ENCODE measurements at places on chromosomes 16 and 17.
A peak's percentile ranks its signal among the peaks of the same experiment; 100 is the strongest.

DNA sequence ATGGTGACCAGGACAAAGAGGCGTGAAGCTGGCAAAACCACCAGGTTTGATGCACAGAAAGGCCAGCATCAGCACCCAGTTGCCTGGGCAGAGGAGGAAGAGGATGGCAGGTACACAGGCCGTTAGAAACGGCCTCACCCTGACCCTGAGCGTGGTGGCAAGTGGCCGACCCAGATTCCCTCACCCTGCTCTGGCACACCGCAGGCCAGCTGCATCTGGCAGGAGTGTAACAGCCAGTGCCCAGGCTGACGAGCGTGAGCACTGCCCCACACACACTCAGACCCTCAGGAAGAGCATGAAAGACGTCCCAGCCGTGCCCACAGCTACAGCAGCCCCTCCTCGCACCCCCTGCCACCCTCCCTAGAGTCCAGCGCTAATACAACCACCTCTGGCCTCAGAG, 82.0 kb downstream of the ANKRD11 start:
- DNase-seq = no peak

GRCh38 chr16:87550495-87550961, 51.8 kb upstream of the JPH3 start:
- DNase-seq = peak; percentile 4

GRCh38 chr16:10729104-10730048, 14.3 kb upstream of the NUBP1 start:
- DNase-seq = no peak

DNA sequence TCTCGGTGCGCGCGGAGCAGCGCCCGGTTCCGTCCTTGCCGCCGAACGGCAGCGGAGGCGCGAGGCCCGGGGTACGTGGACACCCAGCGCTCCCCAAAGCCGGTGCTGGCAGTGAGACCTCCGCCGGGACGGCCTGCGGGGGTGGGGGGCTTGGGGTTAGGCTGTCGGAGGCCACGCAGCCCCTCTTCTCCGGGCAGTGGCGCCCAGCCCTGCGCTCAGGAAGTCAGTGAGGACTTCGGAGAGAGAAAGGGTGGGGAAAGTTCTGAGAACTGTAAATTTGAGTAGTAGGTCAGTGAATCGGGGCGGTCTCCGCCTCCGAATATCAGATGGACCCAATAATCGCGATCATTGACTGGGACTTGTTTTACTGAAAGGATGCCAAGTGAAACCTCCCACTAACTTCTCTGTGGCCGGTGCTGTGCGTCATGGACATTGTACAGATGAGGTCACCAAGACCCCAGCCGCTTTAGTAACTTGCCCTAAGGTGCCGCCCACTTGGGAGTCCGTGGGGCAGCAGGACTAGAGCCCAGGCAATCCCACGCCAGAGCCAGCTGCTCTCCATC, 468 bp downstream of the IL4R start:
- DNase-seq = no peak

- no peak for DNase-seq
Observed at GRCh38 chr16:82655072-82655714, 28.4 kb downstream of the CDH13 start.

GRCh38 chr16:22787466-22788192, 26.3 kb upstream of the HS3ST2 start:
- peak; percentile 57 for DNase-seq

- DNase-seq = peak; percentile 36
Observed at GRCh38 chr16:56789360-56789759, 59.4 kb downstream of the NUP93 start.

DNA sequence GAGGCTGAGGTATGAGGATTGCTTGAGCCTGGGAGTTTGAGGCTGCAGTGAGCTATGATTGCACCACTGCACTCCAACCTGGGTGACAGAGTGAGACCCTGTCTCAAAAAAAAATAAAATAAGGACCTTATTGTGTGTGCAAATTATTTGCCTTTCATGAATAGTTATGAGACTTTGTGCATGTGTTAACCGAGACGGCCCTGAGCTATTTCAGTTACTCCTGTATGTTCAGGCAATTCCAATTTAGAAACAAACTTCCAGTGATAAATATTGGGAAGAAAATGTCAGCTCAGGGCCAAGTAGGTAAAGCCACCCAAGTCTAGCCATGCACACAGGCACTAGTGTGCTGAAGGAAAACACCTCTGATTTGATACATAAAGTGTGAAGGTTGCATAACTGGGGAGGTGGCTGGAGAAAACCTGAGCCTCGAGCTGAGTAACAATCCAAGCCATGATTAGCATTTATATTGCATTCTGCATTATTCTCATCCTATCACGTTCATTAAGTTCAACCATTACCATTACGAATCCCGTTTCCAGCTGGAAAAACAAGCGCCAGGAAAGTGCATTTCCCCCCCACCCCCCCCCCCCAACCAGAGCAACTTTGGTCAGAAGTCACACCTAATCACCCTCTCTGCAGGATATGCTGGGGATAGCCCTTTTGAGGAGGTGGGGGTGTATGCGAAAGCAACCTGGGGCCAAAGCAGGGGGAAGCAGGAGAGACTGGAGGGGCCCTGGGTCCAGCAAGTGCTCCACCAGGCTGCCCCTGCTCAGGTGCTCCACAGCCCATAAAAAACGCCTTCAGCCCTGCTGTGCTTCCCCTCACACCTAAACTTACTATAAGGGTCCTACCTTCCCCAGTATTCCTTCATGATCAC, 18.6 kb upstream of the ENDOV start:
- no peak for DNase-seq

- no peak for DNase-seq
Observed at GRCh38 chr17:48561884-48562810, 16.0 kb downstream of the HOXB4 start.

- DNase-seq = no peak
Observed at GRCh38 chr16:3508736-3509135, 7.9 kb downstream of the CLUAP1 start.

- DNase-seq = no peak
Observed at GRCh38 chr17:917941-918740, 61.4 kb downstream of the NXN start.

DNA sequence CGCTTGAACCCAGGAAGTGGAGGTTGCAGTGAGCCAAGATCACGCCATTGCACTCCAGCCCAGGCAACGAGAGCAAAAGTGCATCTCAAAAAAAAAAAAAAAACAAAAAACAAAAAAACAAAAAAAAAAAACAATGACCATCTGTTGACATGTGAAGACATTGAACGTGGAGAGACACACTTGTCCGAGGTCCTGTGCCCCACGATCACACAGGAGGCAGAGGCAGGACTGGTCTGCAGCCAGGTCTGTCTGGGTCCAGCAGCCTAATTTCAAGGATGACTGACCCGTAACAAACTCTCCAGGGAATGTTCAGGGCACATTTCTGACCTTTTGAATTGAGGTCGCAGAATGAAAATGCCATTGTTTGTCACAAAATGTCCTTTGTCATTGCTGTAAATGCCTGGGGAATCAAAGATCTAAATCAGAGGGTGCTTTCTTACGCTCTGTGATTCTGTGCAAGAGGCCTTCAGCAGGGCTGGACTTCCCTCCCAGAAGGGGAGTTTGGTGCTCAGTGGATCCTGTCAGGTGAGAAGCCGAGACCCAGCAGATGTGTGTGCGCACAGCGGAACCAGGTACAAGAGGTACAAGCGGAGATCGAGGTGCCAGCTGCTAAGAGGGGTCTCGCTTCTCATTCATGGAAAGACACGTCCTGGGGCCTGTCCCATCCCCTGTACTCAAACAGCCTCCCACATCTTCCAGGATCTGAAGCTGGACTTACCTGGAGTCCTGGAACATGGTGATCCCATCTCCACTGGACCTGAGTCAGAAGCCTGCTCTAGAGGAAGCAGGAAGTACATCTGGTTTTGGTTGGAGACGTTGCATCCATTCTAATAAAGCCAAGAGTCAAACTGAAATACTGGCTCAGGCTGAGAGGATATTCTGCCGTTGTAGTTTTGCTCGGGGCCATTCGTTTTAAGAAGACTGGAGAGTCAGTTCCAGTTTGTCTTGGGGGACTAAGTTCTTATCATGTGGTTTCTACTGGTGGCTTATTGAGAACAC, 95.8 kb downstream of the IRF8 start:
- DNase-seq = no peak

GRCh38 chr17:36647636-36648035, 46.3 kb downstream of the MRM1 start:
- DNase-seq = no peak

- DNase-seq = no peak
Observed at GRCh38 chr17:6376931-6377361, 58.0 kb downstream of the AIPL1 start.

GRCh38 chr16:25925421-25925820, 233.7 kb downstream of the HS3ST4 start:
- DNase-seq = no peak

DNA sequence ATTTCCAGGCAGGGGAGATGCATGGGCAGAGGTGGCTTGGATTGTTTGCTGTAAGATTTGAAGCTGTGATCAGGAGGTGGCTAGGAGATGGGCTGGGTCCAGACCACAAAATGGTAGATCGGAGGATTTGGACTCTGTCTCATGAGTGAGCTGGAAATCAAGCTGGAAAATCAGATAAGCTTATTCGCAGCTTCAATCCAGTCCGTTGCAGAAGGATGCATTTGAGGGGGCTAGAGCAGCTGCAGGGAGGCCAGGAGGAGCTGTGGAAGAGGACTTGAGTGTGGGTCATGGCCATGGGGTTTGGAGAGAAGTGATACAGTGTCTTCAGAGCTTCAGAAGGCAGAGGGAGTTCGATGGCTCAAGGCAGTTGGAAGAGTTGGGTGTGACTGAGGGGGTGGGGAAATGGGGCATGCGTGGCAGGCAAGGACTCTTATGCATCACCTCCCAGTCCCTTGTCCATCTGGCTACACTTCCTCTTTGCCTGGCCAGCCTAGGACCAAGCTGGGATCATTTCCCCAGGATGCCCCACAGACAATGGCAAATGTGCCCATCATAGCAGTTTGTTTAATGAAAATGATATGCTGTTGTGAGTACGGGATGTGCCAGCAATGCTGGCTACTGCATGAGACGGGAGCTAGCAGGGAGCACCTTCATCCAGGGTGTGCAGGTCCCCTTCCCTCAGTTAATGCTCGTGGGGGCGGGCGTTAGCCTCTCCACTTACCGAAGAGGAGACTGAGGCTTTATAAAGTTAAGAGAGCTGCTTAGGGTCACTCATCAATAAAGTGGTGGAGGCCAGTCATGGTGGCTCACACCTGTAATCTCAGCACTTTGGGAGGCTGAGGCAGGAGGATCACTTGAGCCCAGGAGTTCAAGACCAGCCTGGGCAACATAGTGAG, 20.6 kb downstream of the QPRT start:
- DNase-seq = no peak

DNA sequence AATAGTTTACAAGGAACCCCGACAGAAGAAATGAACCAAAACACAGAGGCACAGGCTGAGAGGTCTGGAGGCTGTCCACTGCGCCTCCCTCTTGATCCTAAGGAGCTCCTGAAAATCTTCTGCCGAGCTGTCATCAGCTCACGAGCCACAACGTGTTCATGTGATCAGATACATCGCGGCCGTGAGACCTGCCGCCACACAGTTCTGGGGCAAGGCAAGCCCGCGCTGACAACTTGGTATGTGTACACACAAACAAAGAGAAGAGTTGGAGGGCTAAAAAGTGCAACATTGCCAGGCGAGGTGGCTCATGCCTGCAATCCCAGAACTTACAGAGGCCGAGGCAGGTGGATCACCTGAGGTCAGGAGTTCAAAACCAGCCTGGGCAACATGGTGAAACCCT, 7.6 kb downstream of the EXOC7 start:
- DNase-seq = no peak

DNA sequence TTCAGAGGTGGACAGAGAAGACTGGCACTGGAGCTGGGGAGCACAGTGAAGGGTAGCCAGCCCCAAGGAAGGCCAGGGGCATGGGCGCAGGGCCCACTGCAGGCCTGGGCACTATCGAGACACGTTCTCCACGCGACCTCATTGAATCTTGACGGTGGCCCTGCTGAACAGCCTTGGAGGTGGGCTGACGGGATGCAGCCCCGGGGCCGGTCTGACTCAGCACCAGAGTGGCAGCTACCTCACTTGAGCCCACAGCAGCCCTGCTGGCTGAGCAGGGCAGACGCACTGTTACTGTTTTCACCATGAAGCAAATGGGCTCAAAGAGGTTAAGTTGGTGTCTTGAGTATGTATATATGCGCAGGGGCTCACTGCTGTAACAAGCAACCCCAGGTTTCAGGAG, 78.8 kb upstream of the FOXF1 start:
- no peak for DNase-seq

DNA sequence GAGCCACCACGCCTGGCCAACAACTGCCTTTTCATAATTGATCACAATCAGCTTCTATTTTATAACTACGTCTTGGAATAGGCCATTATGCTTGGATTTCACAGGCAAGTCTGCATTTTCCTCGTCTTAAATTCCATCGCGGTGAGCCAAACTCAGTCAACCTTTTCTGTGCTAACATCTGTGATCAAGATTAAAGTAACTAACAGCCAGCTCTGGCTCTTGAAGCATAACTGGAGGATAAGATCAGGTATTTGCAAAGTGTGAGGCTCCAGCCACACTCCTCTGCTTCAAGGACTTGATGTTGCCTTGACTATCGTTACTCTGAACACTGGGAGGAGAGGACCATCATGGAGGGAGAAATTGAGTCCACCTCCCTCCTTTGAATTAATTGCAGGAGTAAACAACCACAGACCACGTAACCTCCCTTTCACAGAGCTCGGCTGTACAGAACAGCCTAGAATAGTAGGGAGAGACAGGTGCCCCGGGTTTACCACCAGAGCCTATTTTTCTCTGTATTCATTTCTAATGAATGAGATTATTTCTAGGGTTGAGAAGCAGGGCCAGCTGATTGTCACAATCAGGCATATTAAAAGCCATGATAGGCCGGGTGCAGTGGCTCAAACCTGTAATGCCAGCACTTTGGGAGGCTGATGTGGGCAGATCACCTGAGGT, 143.0 kb downstream of the XYLT1 start:
- DNase-seq = no peak

- no peak for DNase-seq
Observed at GRCh38 chr17:13283606-13284005, 265.8 kb upstream of the ELAC2 start.

DNA sequence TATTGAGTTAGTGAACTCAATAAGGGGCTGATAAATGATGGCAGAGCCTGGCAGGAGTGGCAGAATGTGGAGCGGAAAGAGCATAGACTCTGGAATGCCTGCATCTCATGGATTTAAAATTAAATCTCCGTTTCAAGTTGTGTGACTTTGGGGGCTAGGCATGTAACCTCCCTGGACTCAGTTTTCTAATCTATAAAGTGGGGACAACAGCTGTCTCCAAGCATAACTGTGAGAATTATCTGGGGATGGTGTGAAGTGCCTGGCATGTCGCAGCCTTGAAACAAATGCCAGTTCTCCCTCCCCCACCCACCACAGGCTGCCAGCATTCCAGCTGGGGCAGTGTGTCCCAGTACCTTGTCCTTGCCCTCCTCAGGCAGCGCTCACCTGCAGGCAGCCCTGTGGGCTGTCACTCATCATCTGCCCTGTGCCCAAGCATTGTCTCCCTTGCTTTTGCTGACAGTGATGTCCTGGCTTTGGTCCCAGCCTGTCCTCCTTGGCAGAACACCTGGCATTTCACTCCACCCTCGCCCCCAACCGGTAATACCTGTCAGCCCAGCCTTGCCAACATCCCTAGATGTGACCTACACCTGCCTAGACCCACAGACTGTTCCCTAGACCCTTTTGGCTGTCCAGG, 129.6 kb downstream of the MRM1 start:
- DNase-seq = no peak

All from Kasumi-1 (cell line).